ENCODE measurements at places on chromosomes 7 and 10.

DNA sequence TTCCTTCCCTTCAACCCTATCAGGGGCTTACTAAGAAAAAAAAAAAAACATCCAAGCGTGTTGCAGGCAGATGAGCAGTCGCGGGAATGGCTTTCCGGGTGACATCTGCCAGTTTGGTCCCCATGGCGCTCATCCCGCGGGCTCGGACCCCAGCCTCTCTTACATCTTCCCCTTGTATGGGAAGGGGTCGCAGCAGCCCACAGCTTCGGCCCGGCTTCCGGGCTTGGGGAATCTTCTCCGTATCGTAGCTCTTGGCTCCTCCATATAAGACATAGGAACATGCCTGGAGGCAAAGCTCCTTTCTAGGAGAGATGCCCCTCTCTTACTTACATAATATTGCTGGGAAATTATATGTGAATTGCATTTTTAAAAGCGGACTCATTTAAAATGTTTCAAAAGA is 99.5 kb downstream of the CUX1 start:
- DNase-seq, result no peak

GRCh38 chr10:103599211-103599610 is 105.7 kb downstream of the NEURL1 start:
- no peak for DNase-seq

DNA sequence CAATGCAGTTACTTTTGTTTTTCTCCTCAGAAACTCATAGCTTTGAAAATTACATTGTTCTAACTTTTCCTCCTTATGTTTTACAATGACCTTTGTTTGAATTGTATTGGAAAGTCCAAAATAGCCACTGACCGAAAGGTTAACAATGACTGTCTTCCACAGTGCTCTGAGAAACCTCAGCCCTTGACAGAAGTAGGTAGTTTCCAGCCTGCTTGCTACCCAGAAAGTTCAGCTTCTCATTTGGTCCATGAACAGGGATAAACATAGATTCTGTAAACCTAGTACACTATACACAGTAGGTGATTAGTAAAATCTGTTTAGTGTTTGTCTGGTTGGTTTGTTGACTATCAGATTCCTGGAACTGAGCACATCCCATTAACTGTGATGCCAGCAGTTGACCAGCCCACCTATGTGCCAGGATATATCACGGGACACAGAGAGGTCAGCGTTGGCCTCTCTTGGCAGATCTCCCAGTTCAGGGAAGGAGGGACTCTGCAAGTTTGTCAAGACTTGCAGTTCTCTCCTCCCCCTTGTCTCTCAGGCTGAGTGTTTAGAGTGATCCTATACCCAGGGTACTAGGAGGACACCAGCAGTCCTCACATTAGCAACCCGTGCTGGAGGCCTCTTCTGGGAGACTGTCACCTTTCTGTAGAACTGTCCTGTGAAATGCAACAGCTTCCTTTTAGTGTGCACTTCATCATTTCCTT is 297.6 kb downstream of the ARHGAP12 start:
- no peak for DNase-seq

DNA sequence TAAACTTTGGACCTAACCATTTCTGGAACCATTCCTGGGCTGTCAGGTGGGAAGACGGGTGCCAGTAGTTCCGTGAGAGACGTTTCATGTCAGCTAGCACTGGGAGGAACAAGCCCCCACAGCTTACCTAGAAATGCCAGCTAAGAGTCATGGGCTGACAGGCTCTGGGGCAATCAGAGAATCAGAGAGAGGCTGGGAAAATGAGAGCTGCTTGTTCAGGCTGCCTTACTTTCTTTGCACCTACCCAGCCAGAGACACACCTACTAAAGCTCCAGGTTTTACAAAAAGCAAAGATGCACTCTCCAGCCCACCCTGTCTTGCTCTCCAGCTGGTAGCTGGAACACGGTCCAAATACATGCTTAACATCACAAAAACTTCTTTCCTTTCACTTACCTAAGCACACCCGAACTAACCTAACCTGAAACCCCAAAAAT is 688 bp downstream of the PTN start:
- DNase-seq, result no peak

DNA sequence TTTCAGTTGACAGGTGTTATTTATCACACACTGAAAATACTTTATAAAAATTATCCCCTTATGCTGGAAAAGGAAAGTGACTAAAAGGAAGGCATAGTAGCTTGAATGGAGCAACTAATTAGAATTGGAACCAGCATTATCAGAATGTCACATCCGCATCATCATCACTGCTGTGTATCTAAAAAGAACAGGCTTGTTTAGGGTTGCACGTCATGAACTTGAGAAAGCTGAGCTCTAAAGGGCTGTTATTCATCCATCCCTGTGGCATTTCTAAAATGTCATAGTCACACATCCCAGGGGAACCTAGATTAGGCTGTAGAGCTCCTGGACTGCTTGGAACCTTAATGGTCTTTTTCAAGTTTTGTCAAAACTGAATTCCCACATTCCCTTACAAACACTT is 54.4 kb downstream of the KLHDC10 start:
- no peak for DNase-seq

- DNase-seq, result no peak
Observed at GRCh38 chr10:52452600-52453493, 138.8 kb downstream of the DKK1 start.

DNA sequence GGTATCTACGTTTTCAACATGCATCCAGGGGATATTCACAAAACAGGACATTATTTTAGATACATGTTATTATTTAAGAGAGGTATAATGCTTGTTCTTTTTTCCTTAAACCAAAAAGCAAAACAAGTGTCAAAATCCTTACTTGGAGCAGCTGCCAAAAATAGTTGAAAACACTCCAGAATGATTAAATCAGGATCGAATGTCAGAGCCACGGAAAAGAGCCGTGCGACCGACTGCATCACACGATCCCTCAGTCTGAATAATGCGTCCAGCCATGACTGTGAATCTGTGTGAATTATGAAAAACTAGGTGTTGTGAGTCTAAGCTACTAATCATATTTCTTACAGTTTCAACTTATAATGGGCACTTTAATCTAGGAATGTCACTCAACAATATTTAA is 126.0 kb downstream of the PARD3 start:
- no peak for DNase-seq

- no peak for DNase-seq
Observed at GRCh38 chr7:55438757-55439525, 73.8 kb downstream of the LANCL2 start.

DNA sequence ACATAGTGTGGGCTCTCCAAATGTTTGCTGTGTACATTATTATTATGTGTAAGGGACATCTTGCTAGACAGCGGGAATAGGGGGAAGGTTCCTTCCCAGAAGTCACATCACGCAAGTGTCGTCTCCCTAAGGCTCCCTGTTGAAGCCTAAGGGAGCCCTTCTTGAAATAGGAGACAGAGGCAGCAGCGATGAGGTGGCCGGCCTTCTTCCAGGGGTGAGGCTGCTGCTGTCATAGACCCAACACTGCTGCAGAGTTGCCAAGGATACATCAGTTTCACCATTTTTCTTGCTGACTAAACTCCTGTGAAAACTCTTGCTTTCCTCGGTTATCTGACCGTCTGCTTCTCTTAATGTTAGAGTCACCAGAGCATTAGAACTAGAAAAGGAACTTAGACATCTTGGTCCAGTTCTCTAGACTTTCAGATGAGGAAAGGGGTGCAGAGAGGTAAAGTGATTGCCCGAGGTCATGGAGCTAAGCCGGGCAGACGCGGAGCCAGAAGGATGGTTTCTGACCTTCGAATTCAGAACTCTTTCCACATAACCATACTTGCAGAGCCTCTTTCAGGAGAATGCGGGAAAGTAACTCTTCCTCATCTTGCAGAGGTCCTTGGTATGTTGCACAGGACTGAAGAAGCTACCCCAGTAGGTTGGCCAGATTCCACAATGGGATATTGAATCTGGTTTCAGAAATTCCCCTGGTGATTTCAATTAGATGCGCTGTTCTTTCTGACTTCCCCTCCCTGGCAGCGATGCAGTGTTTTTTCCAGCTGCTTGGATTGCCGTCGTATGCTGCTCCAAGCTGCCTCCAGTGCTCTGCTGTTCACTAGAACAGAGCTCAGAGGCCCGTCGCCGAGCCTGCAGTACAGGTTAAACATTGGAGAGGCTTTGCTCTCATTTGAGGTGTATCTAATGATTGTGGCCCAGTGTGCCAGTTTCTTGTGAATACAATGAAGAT is 217.1 kb downstream of the CAMK1D start:
- no peak for DNase-seq

DNA sequence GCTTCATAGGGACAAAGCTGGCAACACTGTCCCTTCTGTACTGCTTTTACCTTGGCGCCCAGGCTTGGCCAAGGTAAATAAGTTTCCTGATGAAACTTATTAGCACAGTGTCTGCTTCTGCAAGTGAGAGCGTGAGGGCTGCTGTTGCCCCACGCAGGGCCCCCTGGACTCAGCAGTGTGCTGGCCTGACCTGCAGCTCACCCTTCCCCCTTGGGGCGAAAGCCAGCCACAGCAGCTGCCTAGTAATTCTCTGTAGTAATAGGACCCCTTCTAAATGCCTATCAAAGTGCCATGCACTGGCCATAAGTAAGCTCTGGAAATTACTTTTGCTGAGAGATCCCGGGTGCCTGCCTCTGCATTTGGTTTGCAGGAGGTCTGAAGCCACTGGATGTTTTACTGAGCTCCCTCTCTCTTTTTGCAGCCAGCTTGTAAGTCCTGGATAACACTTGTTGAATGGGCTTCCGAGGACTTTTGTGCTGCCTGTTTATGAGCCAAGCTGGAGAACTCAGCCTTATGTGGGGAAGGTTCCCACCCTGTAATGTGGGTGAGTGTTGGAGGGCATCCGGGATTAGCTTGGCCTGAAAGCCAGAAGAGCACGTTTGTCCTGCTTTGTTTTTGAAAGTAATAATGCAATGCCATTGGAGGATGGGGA is 293.9 kb downstream of the C7orf25 start:
- DNase-seq, result no peak

DNA sequence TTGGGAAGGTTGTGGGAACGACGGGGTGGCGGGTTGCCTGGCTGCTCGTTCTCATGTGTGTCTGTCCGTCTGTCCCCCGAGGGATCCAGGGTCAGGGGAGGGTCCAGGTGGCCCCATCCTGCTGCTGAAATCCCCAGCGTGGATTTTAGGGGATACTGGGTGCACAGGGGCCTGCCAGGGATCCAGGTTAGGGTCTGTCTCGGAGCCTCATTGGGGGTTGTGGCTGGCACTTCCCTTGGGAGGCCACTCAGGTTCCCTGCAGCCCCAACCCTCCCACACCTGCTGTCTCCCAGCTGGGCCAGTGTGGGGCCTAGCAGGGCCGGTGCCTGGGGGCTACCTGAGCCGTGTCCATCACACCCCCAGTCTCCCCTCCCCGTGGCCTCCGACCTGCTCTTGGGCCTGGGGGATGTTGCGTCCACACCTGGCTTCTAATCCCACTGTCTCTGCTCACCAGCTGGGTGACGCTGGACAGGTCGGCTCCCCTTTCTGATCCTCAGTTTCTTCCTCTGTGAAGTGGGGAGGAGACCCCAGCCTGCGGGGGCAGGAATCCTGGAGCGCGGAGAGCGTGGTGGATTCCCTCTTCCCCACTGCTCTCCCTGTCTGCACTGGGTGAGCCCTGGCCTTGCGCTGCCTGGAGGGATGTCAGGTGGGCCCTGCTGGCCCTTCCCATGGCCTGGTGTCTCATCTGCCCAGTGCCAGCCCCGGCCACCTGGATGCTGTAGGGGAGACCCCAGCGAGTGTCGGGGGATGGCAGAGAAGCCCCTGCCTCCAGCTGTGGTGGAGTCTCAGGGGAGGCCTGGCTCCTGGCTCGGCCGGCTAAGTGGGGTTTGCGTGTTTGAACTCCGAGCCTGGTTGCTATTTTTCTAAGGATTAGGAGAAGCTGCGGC is 81.6 kb downstream of the UNCX start:
- DNase-seq, result no peak

GRCh38 chr10:110851020-110851612 is 20.6 kb upstream of the PDCD4 start:
- DNase-seq, result no peak

- DNase-seq, result no peak
Observed at GRCh38 chr10:34866848-34867247, 51.8 kb upstream of the PARD3 start.

- DNase-seq, result no peak
Observed at GRCh38 chr7:38312821-38313220, 39.4 kb upstream of the TARP start.

- DNase-seq, result no peak
Observed at GRCh38 chr10:384538-385305, 249.5 kb downstream of the ZMYND11 start.

DNA sequence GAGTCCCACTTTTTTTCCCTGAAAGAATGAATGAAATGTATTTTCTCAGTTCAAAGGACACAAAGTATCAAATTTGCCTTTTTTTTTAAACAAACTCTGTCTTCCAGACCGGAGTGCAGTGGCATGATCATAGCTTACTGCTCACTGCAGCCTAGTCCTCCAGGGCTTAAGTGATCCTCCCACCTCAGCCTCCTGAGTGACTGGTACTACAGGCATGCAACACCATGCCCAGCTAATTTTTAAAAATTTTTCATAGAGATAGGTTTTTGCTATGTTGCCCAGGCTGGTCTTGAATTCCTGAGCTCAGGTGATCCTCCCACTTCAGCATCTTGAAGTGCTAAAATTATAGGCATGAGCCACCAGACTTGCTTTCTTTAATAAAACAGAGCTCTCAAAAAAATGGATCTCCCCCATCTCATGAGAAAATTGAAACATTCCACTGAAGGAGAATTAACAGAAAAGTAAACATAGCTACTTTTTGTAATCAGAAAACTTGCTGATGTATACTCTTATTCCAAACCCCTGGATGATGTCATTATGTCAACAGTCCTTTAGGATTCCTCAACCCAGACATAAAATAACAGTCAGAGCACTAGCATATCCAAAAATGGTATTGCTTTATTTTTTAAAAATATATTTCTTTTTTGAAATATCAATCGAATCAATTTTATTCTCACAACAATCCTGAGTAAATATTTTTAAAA is 12.3 kb upstream of the TRDMT1 start:
- no peak for DNase-seq

DNA sequence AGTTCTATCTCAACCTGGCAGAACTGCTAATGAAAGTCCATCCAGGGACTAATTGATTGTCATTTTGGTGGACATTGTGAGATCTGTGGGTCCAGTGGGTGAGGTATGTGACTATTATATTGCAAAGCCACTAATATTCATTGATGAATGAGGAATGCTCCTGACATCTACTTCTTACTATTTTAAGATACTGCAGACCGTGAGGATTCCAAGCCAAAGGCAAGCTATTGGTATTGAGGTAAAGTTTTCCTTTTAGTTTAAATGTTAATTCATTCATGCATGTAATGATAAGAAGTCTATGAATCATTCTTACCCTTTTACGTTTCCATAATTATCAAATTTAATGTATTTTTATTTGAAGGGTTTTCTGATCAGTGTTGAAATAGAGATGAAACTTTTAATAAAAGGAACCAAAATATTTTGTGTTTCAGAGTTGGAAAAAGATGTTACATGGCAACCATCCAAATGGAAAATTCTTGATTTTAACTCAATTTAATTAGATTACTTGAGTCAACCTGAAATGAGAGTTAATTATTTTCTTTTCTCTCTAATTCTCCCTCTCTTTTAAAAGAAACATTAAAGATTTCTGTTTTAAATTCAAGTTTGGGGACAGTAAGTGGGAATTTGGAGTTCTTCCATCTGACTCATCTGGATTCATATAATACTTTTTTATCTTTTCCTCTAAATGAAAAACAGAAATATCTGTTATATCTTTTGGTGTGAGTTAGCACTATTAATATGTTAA is 39.6 kb downstream of the NUP205 start:
- no peak for DNase-seq
